ENCODE measurements at places on chromosomes 5 and 9.

- H3K27ac ChIP-seq = no peak overlapping the region
- H3K27me3 ChIP-seq = no peaks in the 10 kb centered on the region
- H3K4me3 ChIP-seq = no peak overlapping the region
- H3K4me1 ChIP-seq = no peaks in the 10 kb centered on the region
- H3K36me3 ChIP-seq = no peaks in the 10 kb centered on the region
- no peak for DNase-seq
These were observed 163.3 kb upstream of the ZNF608 start for GRCh38 chr5:124909734-124910133.

DNA sequence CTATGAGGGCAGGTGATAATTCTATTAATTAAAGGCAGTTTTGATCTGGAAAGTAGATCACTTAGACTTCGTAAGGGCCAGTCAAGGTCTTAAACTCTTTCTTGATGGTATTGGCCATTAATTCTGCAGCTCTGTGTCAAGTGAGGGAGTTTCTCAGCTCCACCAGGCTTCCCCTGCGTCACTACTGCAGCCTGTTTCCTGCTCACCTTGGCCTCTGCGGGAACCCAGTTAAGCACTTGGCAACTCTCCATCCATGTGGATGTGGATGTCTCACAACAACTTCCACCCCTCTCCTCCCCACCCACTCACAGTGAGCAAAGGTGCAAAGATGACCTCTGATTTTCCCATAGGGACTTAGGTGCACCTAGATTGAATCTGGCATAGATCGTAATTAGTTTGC, 191.6 kb downstream of the PLK2 start:
- no peak for DNase-seq
- H3K36me3 ChIP-seq = no peaks in the 10 kb centered on the region
- no peaks in the 10 kb centered on the region for H3K27me3 ChIP-seq
- no peaks in the 10 kb centered on the region for H3K4me1 ChIP-seq
- H3K4me3 ChIP-seq = no peak overlapping the region

DNA sequence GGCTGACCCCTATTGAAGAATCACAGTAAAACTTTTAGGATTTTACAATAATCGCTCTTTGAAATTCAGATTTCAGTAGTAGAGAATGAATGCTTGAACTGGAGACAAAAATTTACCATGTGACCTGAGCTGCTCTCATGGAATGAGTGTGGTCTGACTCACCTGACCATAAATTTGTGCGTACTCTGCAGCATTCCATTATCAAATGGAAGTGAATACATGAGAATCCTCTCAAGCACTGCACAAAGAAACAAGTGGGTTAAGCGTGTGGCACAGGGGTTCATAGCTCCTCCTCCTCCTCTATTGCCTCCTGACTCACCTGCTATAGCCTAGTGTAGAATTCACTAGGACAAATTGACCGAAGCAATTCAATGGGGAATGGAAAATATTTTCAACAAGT, 269.8 kb upstream of the CDH9 start:
- H3K27me3 ChIP-seq = no peaks in the 10 kb centered on the region
- DNase-seq = no peak
- no peak overlapping the region for H3K27ac ChIP-seq
- H3K36me3 ChIP-seq = no peaks in the 10 kb centered on the region
- H3K4me3 ChIP-seq = no peak overlapping the region
- no peaks in the 10 kb centered on the region for H3K4me1 ChIP-seq

- no peak overlapping the region for H3K4me3 ChIP-seq
- no peaks in the 10 kb centered on the region for H3K4me1 ChIP-seq
- no peak for DNase-seq
- H3K27me3 ChIP-seq = no peaks in the 10 kb centered on the region
- no peaks in the 10 kb centered on the region for H3K36me3 ChIP-seq
- H3K27ac ChIP-seq = no peak overlapping the region
These were observed 210.1 kb downstream of the TRIM32 start for GRCh38 chr9:116897201-116897600.

- H3K4me3 ChIP-seq = no peak overlapping the region
- H3K27ac ChIP-seq = no peak overlapping the region
- DNase-seq = no peak
- no peaks in the 10 kb centered on the region for H3K36me3 ChIP-seq
These were observed 191.2 kb downstream of the TRPM6 start for GRCh38 chr9:74696520-74696919.

- DNase-seq = no peak
- H3K4me3 ChIP-seq = no peak overlapping the region
- H3K27me3 ChIP-seq = peaks cover 12% of the 10 kb centered on the region
- no peaks in the 10 kb centered on the region for H3K4me1 ChIP-seq
- no peaks in the 10 kb centered on the region for H3K36me3 ChIP-seq
These were observed 241.0 kb upstream of the NFIL3 start for GRCh38 chr9:91664663-91665062.

GRCh38 chr9:125950880-125951471, 203.8 kb downstream of the PBX3 start:
- no peaks in the 10 kb centered on the region for H3K4me1 ChIP-seq
- DNase-seq = no peak
- H3K27me3 ChIP-seq = peaks cover 5% of the 10 kb centered on the region
- no peak overlapping the region for H3K27ac ChIP-seq
- no peaks in the 10 kb centered on the region for H3K36me3 ChIP-seq

DNA sequence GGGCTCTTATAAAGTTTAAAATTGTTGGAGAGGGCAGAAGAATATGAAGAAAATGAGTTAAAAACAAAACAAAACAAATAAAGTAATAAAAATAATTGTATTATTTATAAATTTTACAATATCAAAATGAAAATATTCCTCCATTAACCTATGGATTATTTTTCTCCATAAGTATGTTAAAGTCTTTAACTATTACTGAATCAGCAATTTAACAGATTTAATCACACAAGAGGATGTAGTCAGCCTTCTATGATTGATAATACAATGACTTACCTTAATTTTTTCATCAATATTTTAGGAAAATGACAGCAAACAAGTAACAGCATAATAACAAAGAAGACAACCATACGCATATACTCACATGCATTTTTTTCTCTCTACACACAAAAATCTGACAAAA, 1195.3 kb upstream of the NUDT12 start:
- H3K4me1 ChIP-seq = no peaks in the 10 kb centered on the region
- no peak overlapping the region for H3K4me3 ChIP-seq
- H3K27me3 ChIP-seq = no peaks in the 10 kb centered on the region
- no peak for DNase-seq
- H3K27ac ChIP-seq = no peak overlapping the region

GRCh38 chr5:140042393-140042642, 781 bp downstream of the NRG2 start:
- H3K36me3 ChIP-seq = no peaks in the 10 kb centered on the region
- H3K4me3 ChIP-seq = no peak overlapping the region
- peaks cover 38% of the 10 kb centered on the region for H3K27me3 ChIP-seq
- H3K4me1 ChIP-seq = peaks cover 19% of the 10 kb centered on the region

DNA sequence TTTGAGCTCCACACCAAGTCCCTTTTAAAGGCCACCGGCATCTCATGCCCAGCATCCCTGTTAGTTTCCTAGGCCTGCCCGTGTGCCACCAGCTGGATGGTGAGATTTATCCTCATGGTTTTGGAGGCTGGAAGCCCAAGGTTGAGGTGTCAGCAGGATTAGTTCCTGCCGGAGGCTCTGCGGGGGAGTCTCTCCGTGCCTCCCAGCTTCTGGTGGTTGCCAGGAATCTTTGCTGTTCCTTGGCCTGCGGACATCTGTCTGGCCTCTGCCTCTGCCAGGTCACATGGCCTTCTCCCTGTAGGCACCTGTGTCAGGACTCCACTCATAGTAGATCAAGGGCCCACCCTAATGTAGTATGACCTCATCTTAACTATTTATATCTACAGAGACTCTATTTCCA, 45.4 kb downstream of the JADE2 start:
- H3K4me1 ChIP-seq = peaks cover 3% of the 10 kb centered on the region
- H3K36me3 ChIP-seq = peaks cover 60% of the 10 kb centered on the region

DNA sequence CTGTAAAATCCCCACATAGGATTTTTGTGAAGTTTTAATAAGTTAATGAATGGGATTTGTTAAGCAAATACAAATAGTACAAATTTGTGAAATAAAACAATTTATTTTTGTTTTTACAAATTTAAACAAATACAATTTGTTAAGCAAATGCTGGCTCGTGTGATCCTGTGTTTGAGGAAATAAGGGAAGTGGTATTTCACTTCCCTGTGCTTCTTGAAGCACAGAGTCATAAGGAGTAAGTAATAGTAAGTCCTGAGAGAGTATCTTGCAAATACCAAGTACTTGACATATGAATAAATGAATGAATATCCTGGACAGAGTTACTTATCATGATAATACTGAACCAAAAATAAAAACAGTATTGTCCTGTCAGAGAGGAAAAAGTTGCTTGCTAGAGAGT, 9.1 kb downstream of the SMIM3 start:
- H3K36me3 ChIP-seq = no peaks in the 10 kb centered on the region
- no peaks in the 10 kb centered on the region for H3K27me3 ChIP-seq
- DNase-seq = no peak
- H3K27ac ChIP-seq = no peak overlapping the region
- H3K4me1 ChIP-seq = peaks cover 4% of the 10 kb centered on the region

DNA sequence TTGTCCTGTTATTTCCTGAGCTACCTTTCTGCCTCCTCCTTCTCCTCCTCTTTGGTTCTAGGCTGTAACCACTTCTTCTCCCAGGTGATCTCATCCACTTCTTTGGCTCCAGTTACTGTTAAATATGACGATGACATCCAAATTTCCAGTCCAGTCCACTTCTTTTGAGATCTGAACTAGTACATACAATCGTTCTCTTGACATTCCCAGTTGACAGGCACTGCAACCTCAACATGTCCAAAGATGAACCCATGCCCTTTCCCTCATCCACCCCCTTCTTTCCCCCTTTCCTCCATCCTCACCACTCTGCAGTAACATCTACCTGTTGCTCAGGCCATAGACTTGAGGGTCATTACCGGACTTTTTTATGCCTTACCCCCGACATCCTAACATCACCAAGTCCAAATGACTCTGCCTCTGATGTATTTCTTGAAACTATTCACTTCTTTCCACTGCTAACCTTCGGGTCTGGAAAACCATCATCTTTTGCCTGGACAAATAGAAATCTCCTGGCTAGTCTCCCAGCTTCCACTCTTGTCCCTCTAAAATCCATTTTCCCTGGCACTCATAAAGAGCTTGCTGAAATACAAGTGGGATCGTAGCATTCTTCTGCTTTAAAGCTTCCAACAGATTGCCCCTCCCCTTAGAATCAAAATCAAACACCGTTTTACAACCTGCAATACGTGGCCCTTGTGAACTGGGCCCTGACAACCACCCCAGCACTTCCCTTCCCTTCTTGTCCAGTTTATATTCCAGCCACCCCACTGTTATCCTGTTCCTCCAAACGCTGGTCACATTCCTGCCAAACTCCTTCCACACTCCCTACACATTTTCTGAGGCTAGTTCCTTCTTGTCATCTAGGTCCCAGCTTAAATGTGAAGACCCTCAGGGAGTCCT, 31.5 kb downstream of the KLF9 start:
- no peaks in the 10 kb centered on the region for H3K27me3 ChIP-seq
- peaks cover 19% of the 10 kb centered on the region for H3K36me3 ChIP-seq
- no peaks in the 10 kb centered on the region for H3K4me1 ChIP-seq
- H3K27ac ChIP-seq = no peak overlapping the region
- DNase-seq = no peak

DNA sequence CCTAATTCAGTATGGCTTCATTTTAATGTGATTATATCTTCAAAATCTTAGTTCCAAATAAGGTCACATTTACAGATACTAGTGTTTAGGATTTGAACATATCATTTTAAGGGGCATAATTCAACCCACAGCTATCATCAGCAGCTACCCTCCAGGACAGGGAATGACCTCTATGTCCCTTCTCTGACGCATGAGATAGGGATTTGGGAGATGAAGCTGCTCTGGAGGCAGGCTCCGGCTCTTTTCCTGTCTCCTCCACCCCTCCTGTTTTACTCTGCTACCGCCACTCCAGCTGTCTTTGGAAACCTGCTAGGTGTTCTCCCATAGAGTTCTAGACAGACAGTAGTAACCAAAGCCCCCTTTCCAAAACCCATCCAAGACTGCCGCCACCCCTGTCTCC, 119.2 kb downstream of the CARTPT start:
- H3K27ac ChIP-seq = no peak overlapping the region
- no peak overlapping the region for H3K4me3 ChIP-seq
- H3K27me3 ChIP-seq = no peaks in the 10 kb centered on the region
- H3K4me1 ChIP-seq = no peaks in the 10 kb centered on the region

- H3K4me3 ChIP-seq = no peak overlapping the region
- no peaks in the 10 kb centered on the region for H3K4me1 ChIP-seq
- no peak for DNase-seq
- H3K36me3 ChIP-seq = no peaks in the 10 kb centered on the region
These were observed 76.6 kb downstream of the NSUN2 start for GRCh38 chr5:6556089-6556801.

GRCh38 chr5:41157272-41157894, 55.9 kb downstream of the C6 start:
- no peak for DNase-seq
- no peak overlapping the region for H3K4me3 ChIP-seq
- no peak overlapping the region for H3K27ac ChIP-seq
- no peaks in the 10 kb centered on the region for H3K4me1 ChIP-seq
- no peaks in the 10 kb centered on the region for H3K36me3 ChIP-seq

GRCh38 chr9:137763271-137763955, 114.2 kb upstream of the CACNA1B start:
- no peak for DNase-seq
- H3K4me1 ChIP-seq = no peaks in the 10 kb centered on the region
- H3K27ac ChIP-seq = no peak overlapping the region
- peaks cover 81% of the 10 kb centered on the region for H3K36me3 ChIP-seq
- no peak overlapping the region for H3K4me3 ChIP-seq
- H3K27me3 ChIP-seq = no peaks in the 10 kb centered on the region

DNA sequence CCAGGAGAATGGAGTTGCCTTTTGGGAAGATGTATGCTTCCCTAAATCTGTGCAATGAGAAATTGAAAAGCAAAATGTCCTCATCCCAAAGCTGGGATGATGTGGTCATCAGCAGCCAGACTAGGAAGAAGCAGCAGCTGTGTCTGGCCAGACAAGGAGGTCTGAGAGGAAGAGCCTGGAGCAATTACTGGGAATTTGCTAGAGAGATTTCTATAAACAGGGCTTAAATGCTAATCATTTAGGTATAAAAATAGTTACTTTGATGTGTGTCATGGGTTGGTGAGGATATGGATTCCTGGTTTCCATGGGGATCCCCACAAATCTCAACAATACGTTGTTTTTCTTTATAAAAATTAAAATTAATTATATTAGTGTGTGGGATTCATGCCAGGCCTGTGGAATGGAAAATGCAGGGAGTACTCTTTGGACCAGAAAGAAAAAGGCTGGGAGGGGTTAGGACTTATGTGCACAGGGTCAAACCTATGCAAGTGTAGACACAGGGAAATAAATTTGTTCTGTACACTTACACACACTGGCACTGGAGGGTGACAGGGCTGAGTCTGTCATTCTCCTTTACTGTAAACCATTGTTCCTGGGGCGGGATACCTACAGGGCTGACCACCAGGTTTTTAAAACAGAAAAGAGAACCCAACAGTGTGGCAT, 58.7 kb upstream of the TRPC7 start:
- H3K4me3 ChIP-seq = no peak overlapping the region
- peaks cover 4% of the 10 kb centered on the region for H3K27me3 ChIP-seq
- no peak overlapping the region for H3K27ac ChIP-seq
- H3K4me1 ChIP-seq = no peaks in the 10 kb centered on the region
- no peak for DNase-seq
- no peaks in the 10 kb centered on the region for H3K36me3 ChIP-seq
